ENCODE measurements at places on chromosomes 2 and 18. TPM values are rescaled to one million over a fixed set of nuclear protein-coding genes. Genes with fewer than 3 reads are reported as not detected.

GRCh38 chr2:240247241-240247867 lies 106.9 kb upstream of the OTOS start:
- no peak for DNase-seq

DNA sequence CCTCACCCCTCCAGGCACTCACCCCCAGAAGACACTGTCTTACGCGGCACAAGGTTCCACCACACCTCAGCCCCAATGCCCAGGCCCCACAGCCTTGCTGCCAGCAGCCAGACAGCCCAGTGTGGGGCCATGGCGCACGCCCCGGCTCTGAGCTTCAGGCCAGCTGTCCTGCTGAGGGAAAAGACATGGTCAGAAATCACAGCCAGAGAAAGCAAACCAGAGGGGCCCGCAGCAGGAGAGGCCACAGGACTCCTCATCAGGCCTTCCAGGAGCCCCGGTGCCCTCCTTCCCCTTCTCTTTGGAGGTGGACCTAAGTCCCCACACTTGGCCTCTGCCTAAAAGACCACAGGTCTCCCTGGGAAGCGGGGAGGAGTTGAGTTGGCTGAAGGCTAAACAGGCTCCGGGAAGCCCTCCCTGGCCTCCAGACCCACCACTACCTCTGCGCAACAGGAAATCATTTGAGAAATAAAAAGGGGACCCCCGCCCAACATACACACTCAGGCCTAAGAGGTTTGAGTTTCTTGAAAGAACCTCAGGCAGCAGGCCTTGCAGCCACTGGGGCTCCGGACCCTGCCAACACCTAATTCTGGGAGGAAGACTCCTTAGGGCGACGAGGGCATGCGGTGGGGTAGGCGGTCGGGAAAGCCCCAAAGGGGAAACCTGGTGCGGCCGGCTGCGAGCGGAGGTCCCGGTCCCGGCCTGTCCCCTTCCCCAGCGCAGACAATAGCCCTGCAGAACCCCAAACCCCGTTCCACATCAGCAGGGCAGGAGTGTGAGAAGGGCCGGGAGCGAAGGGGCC lies 1.9 kb downstream of the SEMA4C start:
- DNase-seq = no peak

GRCh38 chr2:229344151-229344551 lies 73.1 kb upstream of the PID1 start:
- no peak for DNase-seq

DNA sequence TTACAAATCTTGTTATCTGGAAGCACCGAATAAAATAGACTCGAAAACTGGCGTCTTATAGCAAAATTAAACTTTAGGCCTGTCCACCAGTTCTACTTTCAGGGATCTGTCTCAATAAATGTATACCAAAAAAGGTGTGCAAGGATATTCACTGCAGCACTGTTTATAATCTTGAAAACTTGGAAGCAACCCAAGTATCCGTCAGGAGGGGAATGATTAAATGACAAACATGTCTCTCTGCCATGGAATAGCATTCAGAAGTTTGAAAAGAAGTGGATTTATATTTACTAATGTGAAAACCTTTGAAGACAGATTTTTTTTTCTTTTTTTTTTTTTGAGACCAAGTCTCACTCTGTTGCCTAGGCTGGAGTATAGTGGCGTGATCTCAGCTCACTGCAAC lies 32.3 kb upstream of the SATB2 start:
- DNase-seq = no peak

The SCN9A gene
- total RNA-seq = 1.0 TPM

GRCh38 chr2:58562276-58562675 lies 321.2 kb upstream of the FANCL start:
- peak; percentile 90 for DNase-seq

GRCh38 chr18:69715191-69715795 lies 232.4 kb downstream of the CD226 start:
- no peak for DNase-seq

DNA sequence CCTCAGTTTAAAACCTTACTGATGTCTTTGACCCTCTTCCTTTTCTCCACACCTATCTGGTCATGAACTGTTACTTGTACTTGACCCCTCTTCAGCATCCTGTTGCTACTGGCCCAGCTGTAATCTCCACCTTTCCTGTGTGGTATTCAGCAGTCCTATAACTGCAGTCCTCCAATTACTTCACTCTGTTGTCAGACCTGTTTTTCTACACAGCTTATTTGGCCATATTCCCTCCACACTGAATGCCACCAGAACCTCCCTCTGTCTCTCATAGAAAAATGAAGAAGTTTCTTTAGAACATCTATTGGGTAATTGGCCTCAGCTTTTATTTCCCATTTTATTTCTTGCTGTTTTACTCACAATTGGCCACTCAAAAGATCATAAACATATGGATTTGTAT lies 155.4 kb downstream of the ASXL3 start:
- DNase-seq = no peak

GRCh38 chr18:3447068-3447894 lies 2.7 kb upstream of the TGIF1 start:
- DNase-seq = no peak

The MOCOS gene
- 12.0 TPM for total RNA-seq

GRCh38 chr18:64287926-64288325 lies 139.0 kb upstream of the LINC00305 start:
- DNase-seq = no peak

The CABYR gene
- 9.2 TPM for total RNA-seq

DNA sequence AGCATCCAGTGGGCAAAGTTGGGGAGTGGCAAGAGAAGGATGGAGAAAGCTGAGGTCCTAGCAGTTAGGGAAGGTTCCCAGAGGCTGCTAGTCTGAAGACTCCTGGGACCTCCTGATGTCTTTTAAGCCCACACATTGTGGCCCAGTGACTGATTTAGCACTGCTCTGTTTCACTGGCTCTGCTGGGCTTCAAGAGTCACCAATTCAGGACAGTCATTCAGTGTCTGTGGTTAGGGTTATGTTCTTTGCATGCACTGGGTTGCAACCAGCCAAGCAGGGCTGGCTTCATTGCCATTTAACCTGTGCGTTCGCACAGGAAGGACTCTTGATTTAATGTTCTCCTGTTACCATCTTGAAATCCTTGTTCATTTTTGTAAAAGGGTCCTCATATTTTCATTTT lies 199.2 kb downstream of the ICOS start:
- DNase-seq = no peak

GRCh38 chr2:132979339-132980093 lies 309.5 kb upstream of the LYPD1 start:
- DNase-seq = no peak

DNA sequence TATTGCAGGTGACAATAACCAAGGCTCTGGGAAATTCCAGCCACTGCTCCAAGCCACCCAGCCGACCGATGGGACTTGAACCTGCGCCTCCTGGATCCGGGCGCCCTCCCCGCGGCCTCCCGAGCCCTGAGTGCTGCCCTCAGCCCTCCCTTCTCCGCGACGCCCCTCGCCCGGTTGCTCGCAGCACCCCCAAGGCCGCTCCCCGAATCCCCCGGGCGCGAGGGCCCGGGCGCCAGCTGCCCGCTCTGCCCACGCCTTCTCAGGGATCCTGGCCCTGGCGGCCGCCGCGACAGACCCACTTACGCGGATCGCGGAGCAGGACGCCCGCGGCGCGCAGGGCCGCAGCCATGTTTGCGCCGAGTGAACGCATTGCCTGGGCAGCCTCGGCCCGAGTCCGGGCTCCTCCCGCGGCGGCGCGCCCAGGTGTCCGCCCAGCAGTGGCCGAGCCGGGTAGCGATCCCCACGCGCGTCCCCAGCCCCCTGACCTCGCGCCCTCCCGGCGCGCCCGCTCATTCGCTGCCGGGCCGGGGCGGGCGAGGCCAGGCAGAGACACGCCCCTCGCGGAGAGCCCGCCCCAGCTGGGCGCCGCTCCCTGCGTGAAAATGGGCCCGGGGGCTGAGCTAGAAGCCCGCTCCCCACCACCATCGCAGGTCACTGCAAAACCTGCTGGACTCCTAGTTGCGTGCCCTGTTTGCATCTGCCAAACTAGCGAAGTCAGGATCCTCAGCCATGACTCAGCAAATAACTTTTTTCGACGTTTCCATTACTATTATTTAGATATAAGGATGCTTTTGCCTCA lies at the start of gene FECH:
TSS of gene FECH (minus strand) at position 452 of the 799 bp plus-strand sequence. CDS start at position 370, 82 bp downstream.
- DNase-seq = peak; percentile 48

The FAM210A gene
- total RNA-seq = 33.5 TPM

The REG1A gene
- total RNA-seq = not detected

- DNase-seq = no peak
Observed at GRCh38 chr2:116132833-116133232, 1681.7 kb upstream of the DDX18 start.

GRCh38 chr18:23819001-23819400 lies 129.7 kb downstream of the LAMA3 start:
- DNase-seq = no peak

DNA sequence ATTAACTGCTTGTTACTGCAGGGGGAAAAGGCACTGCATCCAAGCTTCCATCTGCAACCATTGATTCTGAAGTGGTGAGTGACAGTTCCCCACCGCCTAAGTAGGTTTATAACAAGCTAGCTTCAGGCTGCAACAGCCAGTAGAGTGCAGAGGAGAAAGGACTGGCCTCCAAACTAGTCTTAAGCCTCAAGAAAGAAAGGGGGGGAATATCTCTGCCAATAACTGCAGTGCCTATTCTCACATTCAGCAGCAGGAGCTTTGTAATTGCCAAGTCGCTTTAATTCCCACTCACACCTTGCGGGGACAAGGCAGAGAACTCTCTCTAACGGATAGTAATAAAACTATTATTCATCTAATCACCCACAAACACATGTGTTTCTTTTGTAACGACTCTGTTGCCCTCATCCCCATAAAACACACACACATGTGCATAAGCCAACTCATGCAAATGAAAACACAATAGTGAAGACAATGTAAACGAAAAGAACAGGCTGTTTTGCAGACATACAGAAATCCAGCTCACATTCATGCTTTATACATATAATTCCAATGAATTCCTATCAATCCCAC lies 1963.3 kb upstream of the PIK3C3 start:
- DNase-seq = no peak
